ENCODE measurements at places on chromosomes 7 and 10.

DNA sequence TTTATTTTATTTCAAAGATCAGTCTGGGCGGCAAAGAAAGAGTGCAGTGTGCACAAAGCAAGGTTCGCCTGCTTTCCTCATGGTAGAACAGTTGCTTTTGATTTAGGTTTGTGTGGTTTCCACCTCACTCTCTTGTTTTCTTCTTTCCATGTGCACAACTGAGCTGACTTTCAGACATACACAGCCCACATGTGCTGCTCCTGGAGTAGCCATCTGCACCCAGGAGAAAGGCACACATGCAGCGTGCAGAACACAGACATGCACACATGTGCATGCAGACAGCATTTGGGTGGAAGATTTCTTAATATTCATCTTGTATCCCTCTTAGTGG lies 302.1 kb downstream of the FZD1 start:
- no peak for DNase-seq

GRCh38 chr10:7199152-7199760 lies 211.6 kb downstream of the SFMBT2 start:
- no peak for DNase-seq

DNA sequence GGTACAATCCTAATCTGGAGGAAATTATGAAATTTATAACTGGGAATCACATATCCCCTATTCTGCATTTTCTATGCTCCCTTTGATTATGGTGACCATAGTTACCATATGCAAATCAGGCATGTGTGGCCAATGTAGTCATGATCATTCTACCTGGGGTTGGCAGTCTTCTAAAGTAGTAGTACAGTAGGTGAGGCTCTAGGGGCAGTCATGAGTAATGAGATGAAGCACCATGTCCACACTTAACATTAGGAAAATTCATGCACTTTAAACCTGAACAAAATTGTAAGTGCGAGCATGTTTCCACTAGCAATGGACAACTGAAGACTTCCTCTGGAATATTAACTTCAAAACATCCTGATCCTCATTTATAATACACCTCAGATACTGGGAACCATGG lies 545.9 kb downstream of the SUGCT start:
- DNase-seq, result no peak

- DNase-seq, result no peak
These were observed 174.5 kb upstream of the AKR1E2 start for GRCh38 chr10:4651404-4652037.

GRCh38 chr7:95840953-95841950 lies 68.9 kb downstream of the DYNC1I1 start:
- no peak for DNase-seq

GRCh38 chr10:49649294-49649693 lies 30.2 kb upstream of the C10orf53 start:
- DNase-seq, result no peak

GRCh38 chr10:110163192-110163773 lies 44.1 kb upstream of the MXI1 start:
- DNase-seq, result no peak

- DNase-seq, result no peak
These were observed 88.5 kb downstream of the AVL9 start for GRCh38 chr7:32583791-32584190.

GRCh38 chr7:142647749-142648148 lies 101.5 kb upstream of the PRSS1 start:
- DNase-seq, result no peak

DNA sequence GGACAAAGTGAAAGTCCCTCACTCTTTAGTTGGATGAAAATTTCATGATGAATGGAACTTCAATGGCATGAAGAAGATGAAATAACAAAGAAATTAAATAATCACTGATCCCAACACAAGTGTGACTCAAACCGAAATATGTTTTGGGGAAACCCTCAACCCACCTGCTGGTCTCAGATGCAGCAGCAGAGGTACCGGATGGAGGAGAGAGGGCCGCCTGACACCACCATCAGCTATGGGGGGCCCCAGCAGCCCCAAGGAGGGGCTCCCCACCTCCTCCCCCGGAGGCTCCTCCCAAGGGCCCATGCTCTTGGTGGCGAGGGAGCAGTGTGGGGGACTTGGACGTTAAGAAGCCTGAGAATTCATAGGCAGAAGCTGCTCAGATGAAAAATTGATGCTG lies 137.2 kb upstream of the ADARB2 start:
- DNase-seq, result no peak

GRCh38 chr10:113430634-113431397 lies 122.0 kb upstream of the HABP2 start:
- no peak for DNase-seq

DNA sequence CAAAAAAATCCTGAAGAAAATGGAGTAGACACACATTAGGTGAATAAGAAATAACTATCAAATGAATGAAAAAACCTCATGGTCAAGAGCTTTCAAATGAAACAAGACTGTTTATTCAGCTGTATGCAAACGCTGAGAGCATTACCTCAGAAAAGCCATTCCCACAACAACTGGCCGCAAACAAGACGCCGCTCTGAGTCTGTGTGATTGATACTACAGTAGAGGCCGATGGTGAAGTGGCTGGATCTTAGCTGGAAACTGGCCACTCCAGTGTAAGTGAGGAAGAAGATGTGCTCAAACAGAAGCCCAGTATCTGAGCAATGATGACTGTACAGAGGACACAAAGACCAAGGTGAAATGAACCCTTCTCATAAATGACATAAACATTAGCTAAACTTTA lies 252.4 kb upstream of the GHITM start:
- no peak for DNase-seq

- no peak for DNase-seq
These were observed 85.8 kb downstream of the GSAP start for GRCh38 chr7:77330169-77330882.

GRCh38 chr7:101545441-101546190 lies 83.5 kb downstream of the MYL10 start:
- no peak for DNase-seq

DNA sequence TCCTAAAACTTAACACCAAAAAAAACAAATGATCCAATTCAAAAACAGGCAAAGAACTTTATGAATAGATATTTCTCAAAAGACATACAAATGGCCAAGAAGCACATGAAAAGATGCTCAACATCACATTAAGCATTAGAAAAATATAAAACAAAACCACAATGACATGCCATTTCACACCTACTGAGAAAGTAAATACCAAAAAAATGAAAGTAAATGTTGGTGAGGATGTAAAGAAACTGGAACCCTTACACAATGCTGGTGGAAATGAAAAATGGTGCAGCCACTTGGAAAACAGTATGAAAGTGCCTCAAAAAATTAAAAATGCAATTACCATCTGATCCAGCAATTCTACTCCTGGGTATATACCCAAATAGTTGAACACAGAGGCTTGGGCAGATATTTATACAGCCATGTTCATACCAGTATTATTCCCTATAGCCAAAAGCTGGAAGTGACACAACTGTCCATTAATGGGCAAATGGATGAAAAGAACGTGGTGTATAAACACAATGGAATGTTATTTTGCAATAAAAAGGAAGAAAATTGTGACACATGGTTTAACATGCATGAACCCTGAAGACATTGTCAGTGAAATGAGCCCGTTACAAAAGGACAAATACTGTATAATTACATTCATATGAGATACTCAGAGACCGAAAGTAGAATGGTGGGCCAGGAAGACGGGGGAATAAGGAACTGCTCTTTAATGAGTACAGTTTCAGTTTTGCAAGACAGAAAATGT lies 89.0 kb downstream of the JMJD1C start:
- DNase-seq, result no peak

GRCh38 chr10:44619975-44620374 lies 235.1 kb upstream of the CXCL12 start:
- no peak for DNase-seq

DNA sequence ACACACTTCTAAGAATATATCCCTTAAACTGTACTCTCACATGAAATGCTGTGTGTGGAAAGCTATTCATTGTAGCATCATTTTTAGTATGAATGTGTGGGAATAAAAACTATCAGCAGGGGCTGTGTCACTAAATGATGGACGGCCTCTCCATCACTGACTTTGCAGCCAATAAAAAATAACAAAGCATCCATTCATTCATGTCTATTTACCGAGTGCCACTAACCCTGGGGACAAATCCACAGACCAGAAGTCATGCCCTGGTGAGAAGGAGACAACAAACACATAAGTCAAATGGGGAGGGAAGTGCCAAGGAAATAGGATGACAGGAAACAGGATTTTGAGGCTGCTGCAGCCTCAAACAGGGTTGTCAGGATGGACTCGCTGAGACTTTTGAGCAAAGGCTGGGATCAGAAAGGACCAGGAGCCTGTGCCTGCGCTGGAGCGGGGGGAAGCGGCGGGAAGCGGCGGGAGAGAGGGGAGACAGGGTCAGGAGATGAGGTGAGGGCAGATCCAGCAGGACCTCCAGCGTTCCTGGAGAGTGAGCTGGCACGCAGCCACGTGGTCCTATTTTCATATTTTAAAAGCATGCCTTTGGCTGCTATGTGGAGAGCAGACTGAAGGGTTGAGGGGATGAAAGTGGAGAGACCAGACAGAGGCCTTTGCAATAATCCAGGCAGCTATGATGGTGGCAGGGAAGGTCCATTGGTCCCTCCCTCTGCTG lies 2.2 kb upstream of the NOM1 start:
- DNase-seq, result no peak

DNA sequence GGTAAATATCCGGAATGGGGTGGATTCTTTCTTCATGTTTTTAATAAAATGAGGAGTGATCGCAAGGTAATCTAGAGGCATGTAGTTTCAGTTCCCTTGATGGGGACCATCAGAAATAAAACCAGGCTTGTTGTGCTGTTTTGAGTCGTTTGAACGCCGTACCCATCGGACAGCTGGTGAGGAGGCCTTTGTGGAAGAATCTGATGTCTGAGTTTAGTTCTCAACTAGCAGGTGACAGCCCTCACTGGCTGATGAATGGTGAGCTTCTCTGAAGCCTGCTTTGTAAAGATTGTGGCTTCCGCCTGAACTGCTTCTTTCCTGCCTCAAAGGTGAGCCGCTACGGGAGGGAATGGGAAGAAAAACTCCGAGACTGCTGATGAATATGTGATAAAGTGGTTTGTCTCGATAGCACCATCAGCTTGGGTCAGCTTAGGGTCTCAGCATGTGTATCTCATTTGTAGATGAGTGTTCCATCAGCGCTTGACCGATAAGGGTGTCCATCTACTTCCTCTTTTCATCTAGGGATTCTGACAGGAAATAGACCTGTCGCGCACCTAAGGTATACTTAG lies 977 bp downstream of the TMEM248 start:
- DNase-seq, result no peak

DNA sequence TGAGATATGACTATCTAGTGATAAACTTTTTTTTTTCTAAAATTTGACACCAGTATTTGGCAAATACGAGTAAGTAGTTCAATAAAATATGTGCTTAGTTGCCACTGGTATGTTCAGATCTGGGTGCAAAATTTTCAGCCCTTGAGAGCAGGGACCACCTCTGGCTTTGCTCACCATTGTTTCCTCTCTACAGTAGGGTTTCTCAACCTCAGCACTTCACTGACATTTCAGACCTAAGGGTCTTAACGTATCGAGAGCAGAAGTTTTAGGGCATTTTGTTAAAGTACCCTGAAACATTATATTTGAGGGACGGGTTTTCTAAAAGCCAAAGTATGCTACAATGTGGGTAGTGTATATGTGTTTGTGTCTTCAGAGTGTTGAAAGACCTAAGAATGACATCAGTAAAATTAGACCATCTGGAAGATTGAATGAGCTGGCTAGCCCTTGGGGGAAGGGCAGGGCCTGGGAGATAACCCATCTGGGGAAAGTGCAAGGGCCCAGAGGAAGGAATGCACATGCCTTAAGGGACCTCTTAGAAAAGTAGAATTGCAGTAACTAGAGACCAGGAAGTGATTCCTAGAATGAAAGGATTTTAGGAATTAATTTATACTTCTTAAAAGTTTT lies 11.8 kb downstream of the BZW2 start:
- no peak for DNase-seq

All from cortex of kidney (tissue), 1 donor.